ENCODE measurements at places on chromosomes 5 and 9. TPM values are rescaled to one million over a fixed set of nuclear protein-coding genes. Genes with fewer than 3 reads are reported as not detected.

The SPINK7 gene
- not detected for total RNA-seq

- DNase-seq = no peak
These were observed 43.4 kb downstream of the HACD4 start for GRCh38 chr9:20988061-20988460.

DNA sequence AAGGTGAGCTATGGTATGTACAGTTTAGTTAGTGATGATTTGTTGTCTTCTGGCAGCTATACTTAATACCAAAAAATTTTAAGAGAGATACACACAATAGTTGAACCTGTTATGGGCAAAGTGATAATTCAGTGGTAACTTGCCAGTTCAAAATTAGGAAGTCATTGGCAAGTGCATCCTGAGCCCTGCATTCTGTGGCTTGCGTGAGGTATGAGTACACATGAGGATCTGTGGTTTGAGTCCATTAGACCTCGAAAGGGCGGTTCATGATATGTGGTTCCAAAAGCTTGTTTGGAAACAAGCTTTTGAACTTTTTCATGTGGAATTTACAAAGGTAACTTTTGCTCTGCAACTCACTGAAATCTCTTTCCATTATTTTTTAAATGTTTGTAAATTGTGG lies 47.0 kb downstream of the GPR21 start:
- no peak for DNase-seq

The TERT gene
- not detected for total RNA-seq

DNA sequence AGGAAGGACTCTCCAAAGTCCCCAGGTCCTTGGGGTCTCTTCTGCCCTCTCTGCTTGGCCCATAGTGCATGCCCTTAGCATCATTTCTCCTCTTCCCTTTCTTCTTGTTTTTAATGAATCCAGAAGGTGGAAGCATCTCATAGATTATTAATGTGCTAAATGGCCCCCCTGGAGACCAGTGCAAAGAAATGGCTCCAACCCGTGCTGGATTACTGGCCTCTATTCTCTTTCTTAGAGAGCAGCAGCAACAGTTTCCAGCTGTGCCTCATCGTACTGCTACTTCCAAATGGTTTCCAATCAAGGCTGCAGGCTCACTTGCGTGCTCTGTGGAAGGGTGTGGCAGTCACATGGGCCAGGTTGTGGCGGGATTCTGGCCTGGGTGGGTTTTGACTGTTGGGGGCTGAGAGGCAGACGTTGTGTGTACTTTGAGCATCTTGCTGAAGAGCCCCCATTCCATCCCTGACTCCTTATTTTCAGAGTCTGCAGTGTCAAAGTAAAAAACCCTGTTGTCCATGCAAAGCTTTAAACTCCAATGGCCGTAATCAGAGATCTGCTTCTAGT lies 139.7 kb downstream of the GABBR2 start:
- DNase-seq = no peak

DNA sequence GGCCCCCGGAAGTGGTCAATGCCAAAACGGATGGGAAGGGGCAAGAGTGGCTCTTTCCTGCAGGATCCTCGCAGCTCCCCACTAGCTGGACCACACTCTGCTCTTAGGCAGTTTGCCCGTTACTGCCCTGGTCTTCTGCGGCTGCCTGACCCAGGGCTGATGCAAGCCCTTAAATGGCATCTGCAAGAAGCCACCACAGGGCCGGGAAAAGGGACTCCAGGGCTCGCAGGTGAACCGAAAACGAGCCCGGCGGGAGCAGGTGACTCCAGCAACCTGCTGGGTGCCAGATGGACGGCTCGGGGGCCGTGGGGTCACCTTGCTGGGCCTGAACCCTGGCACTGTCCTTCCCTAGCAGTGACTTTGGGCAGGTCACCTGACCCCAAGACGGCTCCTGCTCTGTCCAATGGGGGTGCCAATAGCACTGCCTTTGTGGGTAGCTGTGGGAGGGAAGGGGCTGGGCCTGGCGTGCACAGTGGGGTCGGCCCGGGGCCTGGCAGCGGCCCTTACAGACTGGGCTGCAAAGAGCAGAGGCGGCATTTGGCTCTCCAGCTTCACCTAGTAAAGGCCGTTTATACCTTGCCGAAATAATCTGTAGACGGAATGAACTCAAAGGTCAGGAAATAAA lies 1.3 kb downstream of the TMEM250 start:
- DNase-seq = peak; percentile 72

- DNase-seq = peak; percentile 79
These were observed 11.0 kb upstream of the EXOSC2 start for GRCh38 chr9:130682421-130683121.

DNA sequence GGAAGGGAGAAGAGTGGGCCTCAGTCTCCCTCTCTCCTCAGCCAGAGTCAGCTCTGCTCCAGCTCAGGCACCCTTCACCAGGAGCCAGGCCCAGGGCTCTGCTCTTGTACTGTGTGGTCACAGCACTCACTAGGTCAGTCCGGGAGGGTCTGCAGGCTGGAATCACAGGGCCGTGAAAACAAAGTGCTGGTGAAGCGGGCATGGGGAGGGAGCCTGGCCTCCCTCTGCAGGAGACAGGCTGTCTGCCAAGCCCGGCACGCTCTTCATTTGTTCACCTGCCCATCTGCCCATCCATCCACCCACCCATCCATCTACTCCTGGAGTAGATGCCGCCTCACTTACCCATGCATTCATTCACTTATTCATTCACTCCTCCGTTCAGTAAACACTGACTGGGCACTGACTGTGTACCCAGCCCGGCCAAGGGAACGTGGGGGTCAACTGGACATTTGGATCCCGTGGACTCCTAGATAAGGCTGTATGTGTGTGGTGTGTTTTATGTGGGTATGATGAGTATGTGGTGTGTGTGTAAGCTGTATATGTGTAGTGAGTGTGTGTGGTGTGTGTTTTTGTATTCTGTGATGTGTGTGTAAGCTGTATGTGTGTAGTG lies 3.6 kb downstream of the SPAAR start:
- DNase-seq = no peak

- peak; percentile 56 for DNase-seq
These were observed at the start of gene RNF180 for GRCh38 chr5:64165500-64166200. Gene RNF180, plus strand, starts transcription at chr5:64165843. Its CDS starts 34,965 bp downstream, at chr5:64200808.

All from left ventricle myocardium inferior (tissue), 1 donor.